ENCODE measurements at places on chromosomes 5 and 9. TPM values are rescaled to one million over a fixed set of nuclear protein-coding genes. Genes with fewer than 3 reads are reported as not detected.

Gene ADGRD2
- not detected for total RNA-seq

Gene PCDHGA1
- 0.33 TPM for total RNA-seq

Gene STK32A
- total RNA-seq = 2.3 TPM

Gene CORO2A
- total RNA-seq = 27.1 TPM

Gene LRRC19
- total RNA-seq = 44.6 TPM

Gene SOX30
- total RNA-seq = not detected

DNA sequence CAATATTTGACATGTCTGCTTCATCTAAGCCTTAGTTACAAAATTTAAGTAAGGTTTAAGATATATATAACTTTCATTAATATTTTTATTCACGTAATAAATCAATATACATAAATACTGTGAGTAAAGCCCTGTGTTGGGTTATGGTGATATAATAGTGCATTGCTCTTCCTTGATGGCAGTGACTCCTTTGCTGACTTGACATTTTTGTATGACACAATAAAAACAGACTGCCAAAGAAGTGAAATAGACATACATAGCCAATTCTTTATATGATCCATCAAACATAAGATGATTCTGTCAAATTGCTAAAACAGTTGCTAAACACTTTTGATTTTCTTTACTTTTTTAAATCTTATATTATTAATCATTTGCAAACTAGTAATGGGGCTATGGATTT lies 1518.2 kb downstream of the EFNA5 start:
- H3K27ac ChIP-seq = no peak overlapping the region
- H3K36me3 ChIP-seq = no peaks in the 10 kb centered on the region
- DNase-seq = no peak
- no peaks in the 10 kb centered on the region for H3K4me1 ChIP-seq

- H3K27me3 ChIP-seq = no peaks in the 10 kb centered on the region
- no peaks in the 10 kb centered on the region for H3K4me1 ChIP-seq
These were observed 47.9 kb downstream of the DEPDC1B start for GRCh38 chr5:60651872-60652620.

- H3K4me3 ChIP-seq = no peak overlapping the region
- H3K27ac ChIP-seq = no peak overlapping the region
- no peaks in the 10 kb centered on the region for H3K27me3 ChIP-seq
- H3K4me1 ChIP-seq = no peaks in the 10 kb centered on the region
- H3K36me3 ChIP-seq = no peaks in the 10 kb centered on the region
These were observed 559.1 kb downstream of the CETN3 start for GRCh38 chr5:89850513-89850865.

GRCh38 chr9:79057576-79057975 lies 514.2 kb upstream of the TLE4 start:
- no peaks in the 10 kb centered on the region for H3K27me3 ChIP-seq
- no peaks in the 10 kb centered on the region for H3K36me3 ChIP-seq
- no peak for DNase-seq
- H3K27ac ChIP-seq = no peak overlapping the region
- H3K4me1 ChIP-seq = no peaks in the 10 kb centered on the region
- H3K4me3 ChIP-seq = no peak overlapping the region

- H3K27me3 ChIP-seq = no peaks in the 10 kb centered on the region
- H3K36me3 ChIP-seq = no peaks in the 10 kb centered on the region
- no peak overlapping the region for H3K4me3 ChIP-seq
- no peaks in the 10 kb centered on the region for H3K4me1 ChIP-seq
- DNase-seq = no peak
- H3K27ac ChIP-seq = no peak overlapping the region
These were observed 41.7 kb downstream of the SMIM15 start for GRCh38 chr5:61120534-61120933.

DNA sequence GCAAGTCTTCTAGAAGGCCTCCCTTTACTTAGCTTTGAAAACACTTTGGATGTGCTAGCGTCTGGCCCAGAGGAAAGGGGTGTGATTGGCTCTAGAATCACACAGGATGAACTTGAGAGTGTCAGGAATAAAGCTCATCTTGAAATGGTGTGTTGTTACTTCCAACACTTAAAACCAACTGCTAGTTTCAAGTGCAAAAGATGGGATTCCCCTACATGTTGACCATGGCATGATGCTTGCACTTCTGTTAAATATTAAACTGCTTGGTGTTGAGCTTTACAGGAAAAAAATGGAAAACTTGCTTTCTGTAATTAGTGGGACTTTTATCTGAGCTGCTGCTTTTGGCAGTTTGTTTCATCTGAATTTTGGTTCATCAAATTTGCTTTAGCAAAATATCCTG lies 261.1 kb downstream of the MED10 start:
- H3K27me3 ChIP-seq = no peaks in the 10 kb centered on the region
- H3K4me1 ChIP-seq = no peaks in the 10 kb centered on the region
- no peak overlapping the region for H3K4me3 ChIP-seq
- H3K36me3 ChIP-seq = no peaks in the 10 kb centered on the region
- no peak overlapping the region for H3K27ac ChIP-seq
- peak; percentile 13 for DNase-seq

DNA sequence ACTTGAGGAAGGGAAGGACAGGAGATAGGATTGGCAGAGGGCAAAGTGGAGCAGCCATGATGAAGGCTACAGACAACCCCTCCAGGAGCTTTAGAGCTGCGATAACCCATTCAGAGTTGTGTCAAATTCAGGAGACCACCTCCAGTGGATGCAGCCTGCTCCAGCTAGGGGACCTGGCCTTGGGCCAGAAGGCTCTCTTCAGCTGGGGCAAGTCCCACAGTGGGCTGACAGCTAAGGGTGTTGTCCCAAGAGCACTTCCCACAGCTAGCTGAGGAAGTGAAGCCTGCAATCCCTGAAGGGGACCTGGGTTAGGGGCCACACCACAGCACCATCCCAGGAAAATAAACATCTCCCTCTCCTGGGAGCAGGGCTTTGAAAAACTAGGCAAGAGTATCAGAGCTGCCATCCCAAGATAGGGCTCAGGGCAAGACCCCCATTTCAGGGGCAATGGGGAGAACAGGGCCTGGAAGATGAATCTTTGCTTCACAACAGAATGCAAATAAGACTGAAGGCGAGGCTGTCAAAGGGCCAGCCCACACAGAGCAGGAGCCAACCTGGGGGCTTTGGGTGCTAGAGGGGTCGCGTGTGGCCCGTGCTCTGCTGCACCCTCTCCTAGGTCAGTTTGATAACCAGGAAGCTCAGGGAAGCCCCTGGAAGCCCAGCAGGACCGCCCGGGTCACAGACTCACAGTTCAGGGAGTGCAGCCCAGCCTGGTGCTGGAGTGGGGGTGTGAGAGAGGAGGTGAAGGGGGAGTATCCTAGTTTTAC lies 19.3 kb upstream of the DAPK1 start:
- no peaks in the 10 kb centered on the region for H3K4me1 ChIP-seq
- DNase-seq = no peak
- H3K27ac ChIP-seq = no peak overlapping the region
- no peaks in the 10 kb centered on the region for H3K36me3 ChIP-seq
- H3K4me3 ChIP-seq = no peak overlapping the region

DNA sequence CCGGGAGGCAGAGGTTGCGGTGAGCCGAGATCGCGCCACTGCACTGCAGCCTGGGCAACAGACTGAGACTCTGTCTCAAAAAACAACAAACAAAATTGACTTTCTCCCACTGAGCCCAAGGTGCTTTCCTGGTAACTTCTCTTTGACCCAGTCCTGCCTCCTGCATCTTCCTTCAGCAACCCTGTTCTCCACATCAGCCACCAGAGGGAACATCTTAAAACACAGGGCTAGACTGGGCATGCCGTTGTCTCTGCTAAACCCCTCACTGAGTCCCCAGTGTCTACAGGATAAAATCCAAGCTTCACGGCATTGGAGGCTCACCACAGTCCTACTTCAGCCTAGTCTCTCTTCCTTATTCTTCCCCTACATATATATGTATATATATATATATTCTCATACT lies 39.8 kb upstream of the KCNMB1 start:
- H3K4me3 ChIP-seq = no peak overlapping the region
- H3K27ac ChIP-seq = no peak overlapping the region
- H3K27me3 ChIP-seq = peaks cover 4% of the 10 kb centered on the region

GRCh38 chr9:119284118-119284517 lies 85.1 kb downstream of the BRINP1 start:
- no peaks in the 10 kb centered on the region for H3K4me1 ChIP-seq
- DNase-seq = peak; percentile 27
- H3K27me3 ChIP-seq = peaks cover 18% of the 10 kb centered on the region
- H3K4me3 ChIP-seq = no peak overlapping the region

DNA sequence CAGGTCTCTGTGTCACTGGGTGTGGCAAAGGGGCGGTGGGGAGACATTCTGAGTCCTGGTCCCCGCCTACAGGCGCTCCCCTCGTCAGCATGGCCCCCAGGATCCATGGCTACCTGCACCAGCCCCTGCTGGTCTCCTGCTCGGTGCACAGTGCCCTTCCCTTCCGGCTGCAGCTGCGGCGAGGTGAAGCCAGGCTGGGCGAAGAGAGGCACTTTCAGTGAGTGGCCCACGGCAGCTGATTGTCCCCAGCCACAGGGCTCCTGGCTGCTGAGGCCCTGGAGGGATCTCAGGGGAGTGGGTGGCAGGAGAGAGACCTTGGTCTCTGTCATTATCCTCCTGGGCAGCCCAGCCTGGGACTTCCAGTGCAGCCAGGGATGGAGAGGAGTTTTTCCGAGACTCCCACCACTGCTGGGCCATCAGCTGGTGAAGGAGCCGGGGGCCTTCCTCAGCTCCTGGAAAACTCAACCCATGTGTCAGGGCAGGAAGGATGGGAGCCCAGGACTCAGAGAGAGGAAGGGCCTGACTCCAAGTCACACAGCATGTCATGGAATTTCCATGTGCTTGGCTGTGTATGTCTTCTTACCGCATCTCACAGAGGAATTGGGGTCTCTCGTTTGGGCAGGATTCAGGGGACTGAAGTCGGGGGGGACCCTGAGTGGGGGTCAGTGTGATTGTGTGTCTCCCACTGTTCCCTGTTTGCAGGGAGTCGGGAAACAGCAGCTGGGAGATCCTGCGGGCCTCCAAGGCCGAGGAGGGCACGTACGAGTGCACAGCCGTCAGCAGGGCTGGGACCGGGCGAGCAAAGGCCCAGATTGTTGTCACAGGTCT lies 37.4 kb downstream of the HMCN2 start:
- H3K4me1 ChIP-seq = no peaks in the 10 kb centered on the region
- H3K4me3 ChIP-seq = no peak overlapping the region
- no peaks in the 10 kb centered on the region for H3K36me3 ChIP-seq

GRCh38 chr5:68289498-68289897 lies 73.9 kb downstream of the PIK3R1 start:
- peak overlapping the region; percentile 93 for H3K27ac ChIP-seq
- H3K27me3 ChIP-seq = no peaks in the 10 kb centered on the region
- H3K36me3 ChIP-seq = no peaks in the 10 kb centered on the region

All from hepatocyte (in vitro differentiated cells).